ENCODE measurements at places on chromosomes 2 and 18.

GRCh38 chr2:70569559-70569958, 15.9 kb upstream of the TGFA start:
- no peaks in the 10 kb centered on the region for H3K36me3 ChIP-seq
- DNase-seq = no peak
- H3K4me1 ChIP-seq = no peaks in the 10 kb centered on the region
- no peaks in the 10 kb centered on the region for H3K27me3 ChIP-seq
- no peak overlapping the region for H3K4me3 ChIP-seq
- H3K27ac ChIP-seq = no peak overlapping the region

DNA sequence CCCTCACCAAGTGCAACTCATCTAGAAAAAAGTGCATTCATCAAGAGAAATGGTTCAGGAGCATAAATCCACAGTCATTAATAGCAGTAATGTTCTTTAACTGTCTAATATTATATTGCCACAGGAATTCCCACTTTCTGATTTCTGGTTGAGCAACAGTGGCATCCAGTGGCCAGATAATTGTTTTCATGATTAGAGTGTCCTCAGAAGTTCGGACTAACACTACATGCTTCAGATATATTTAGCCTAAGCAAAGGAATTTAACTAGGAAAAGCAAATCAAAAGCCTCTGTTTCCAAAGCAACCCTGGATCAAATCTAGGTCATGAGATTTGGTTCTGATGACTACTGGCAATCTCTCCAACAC, 9.8 kb upstream of the ERBB4 start:
- no peaks in the 10 kb centered on the region for H3K36me3 ChIP-seq
- no peak overlapping the region for H3K27ac ChIP-seq
- no peak overlapping the region for H3K4me3 ChIP-seq
- H3K27me3 ChIP-seq = peaks cover 5% of the 10 kb centered on the region
- DNase-seq = no peak
- H3K4me1 ChIP-seq = no peaks in the 10 kb centered on the region

DNA sequence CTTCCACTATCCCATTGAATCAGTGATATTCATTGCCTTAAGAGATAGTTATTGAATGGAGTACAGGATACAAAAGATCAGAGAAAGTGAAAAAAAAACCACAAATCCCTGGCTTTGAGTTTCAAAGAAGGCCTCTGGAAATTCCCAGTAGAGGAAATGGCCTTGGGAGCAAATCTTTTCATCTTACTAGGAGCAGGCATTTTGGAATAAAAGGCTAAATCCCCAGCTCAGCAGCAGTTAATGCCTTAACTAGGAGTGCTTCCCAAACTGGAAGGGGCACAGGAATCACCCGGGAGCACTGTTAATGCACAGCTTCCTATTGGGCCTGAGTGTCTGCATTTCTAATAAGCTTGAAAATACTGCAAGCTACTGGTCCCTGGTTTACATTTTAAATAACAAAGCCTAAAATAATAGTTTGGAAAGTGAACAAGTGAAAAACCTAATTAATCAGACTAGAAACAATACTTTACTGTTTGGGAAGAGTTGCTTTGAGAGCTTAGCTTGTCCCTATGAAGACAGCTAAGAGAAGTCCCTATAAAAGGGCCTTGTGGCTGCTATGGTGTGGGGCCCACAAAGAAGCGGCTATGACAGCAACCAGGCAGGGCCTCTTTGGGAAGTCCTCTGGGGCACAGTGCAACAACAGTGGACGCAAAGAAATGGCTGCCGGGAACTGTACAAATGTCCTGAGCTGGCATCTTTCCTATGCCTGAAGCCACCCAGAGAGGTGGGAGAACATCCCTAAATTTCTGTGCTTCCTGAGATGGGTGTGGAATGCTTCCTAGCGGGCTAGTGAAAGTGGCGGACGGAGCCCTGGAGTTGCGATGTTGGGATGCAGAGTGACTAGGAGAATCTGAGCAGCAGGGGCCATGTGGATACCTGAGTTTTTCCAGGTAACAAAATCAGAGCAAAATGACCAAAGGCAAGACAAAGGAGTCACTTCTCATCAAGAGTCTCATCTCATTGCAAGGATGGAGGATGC, 117.1 kb upstream of the KLHL14 start:
- H3K27me3 ChIP-seq = no peaks in the 10 kb centered on the region
- no peak overlapping the region for H3K27ac ChIP-seq
- H3K4me3 ChIP-seq = no peak overlapping the region
- DNase-seq = no peak

DNA sequence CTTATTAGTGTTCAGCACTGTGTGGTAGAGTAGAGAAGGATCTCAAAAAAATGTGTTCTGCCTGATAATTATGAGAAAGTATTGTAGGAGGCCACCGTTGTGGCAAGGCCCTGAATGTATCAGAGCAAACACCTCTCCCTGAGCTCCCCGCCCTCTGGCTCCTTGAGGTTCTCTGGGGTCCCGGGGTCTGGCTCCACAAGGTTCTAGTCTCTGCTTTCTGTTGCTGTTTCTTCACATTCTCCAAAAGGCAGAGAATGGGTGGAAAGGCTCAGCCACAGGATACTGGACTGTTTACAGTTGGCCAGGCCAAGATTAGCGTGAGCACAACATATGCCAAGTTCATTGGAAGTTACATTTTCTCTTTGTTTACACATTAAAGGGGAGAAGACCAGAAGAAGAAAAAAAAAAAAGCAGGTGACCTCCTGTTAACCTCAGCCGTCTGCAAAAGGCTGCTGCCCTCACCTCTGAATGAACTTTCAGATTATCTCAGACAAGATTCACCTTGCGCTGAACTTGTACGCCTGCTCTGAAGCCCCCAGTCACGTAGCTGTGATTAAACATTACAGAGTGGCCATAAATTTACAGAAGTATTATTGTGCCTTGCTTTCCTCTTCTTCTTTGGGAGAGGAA, 56.6 kb upstream of the CYP26B1 start:
- no peak for DNase-seq
- H3K27me3 ChIP-seq = no peaks in the 10 kb centered on the region
- H3K36me3 ChIP-seq = no peaks in the 10 kb centered on the region
- no peak overlapping the region for H3K4me3 ChIP-seq
- no peak overlapping the region for H3K27ac ChIP-seq
- no peaks in the 10 kb centered on the region for H3K4me1 ChIP-seq

DNA sequence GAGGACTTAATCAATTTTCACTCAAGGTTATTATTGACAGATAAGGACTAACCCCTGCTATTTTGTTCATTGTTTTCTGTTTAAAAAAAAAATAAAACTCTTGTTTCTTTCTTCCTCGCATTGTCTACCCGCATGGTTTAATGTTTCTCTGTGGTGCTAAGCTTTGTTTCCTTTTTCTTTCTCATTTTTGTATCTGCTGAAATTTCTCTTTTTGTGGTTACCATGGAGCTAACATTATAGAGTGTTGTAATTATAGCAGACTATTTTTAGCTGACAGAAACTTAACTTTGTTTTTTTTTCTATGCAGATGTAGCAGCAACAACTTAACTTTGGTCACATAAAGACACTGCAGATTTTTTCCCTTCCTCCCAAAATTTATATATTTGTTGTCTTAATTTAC, 43.1 kb upstream of the CHN1 start:
- H3K36me3 ChIP-seq = no peaks in the 10 kb centered on the region
- H3K27me3 ChIP-seq = no peaks in the 10 kb centered on the region
- no peak overlapping the region for H3K27ac ChIP-seq
- no peak for DNase-seq

- no peak for DNase-seq
- no peak overlapping the region for H3K4me3 ChIP-seq
- H3K27me3 ChIP-seq = no peaks in the 10 kb centered on the region
- H3K27ac ChIP-seq = no peak overlapping the region
- H3K4me1 ChIP-seq = no peaks in the 10 kb centered on the region
Measured at GRCh38 chr2:123840574-123840973, 184.5 kb upstream of the CNTNAP5 start.
